ENCODE measurements at places on chromosomes 12 and 14. TPM values are rescaled to one million over a fixed set of nuclear protein-coding genes. Genes with fewer than 3 reads are reported as not detected.

Gene PRKAG1
- 69.7 TPM for polyA plus RNA-seq

Gene RIN3
- polyA plus RNA-seq, result 14.7 TPM

Gene CEP170B
- 24.9 TPM for polyA plus RNA-seq

GRCh38 chr12:117025481-117026151 lies 73.6 kb downstream of the TESC start:
- peak; percentile 79 for DNase-seq

- DNase-seq, result peak; percentile 27
Measured at GRCh38 chr14:95134304-95134933, 22.9 kb downstream of the DICER1 start.

DNA sequence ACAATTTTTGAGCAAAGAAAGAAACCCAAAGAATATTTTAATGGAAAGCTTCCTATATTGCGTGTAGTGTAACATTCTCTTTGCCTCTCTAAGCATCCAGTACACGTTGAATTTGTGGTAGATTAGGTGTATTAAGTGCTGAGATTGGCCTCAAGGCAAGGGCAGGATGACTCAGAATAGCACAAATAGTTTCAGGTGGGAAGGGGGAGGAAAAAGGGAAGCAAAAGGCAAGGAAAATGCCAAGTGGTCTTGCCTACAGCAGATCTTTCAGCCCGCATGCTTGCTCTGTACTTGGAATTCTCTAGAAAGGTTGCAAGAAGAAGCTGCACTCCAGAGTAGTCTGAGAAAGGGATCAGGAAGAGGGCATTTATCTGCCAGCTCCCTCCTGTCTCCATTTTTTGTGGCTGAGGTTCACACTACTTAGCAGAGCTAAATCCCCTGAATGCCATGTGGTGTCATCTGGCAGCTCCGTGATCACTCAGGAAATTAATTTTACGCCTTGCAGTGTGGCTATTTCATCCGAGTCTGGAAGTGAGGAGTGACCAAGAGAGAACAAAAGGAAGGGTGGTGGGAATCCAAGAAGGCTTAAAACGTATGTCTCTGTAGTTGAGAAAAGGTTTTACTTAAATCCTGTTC lies 28.5 kb downstream of the CDKN1B start:
- DNase-seq, result no peak

GRCh38 chr14:105272623-105273022 lies 24.3 kb downstream of the BTBD6 start:
- DNase-seq, result no peak

Gene OVCH1
- polyA plus RNA-seq, result 0.24 TPM

GRCh38 chr14:95023886-95024285 lies 133.4 kb downstream of the DICER1 start:
- DNase-seq, result no peak

- no peak for DNase-seq
Measured at GRCh38 chr12:28683366-28683765, 465.7 kb upstream of the FAR2 start.
